ENCODE measurements at places on chromosomes 6 and 20.
A peak's percentile ranks its signal among the peaks of the same experiment; 100 is the strongest.

DNA sequence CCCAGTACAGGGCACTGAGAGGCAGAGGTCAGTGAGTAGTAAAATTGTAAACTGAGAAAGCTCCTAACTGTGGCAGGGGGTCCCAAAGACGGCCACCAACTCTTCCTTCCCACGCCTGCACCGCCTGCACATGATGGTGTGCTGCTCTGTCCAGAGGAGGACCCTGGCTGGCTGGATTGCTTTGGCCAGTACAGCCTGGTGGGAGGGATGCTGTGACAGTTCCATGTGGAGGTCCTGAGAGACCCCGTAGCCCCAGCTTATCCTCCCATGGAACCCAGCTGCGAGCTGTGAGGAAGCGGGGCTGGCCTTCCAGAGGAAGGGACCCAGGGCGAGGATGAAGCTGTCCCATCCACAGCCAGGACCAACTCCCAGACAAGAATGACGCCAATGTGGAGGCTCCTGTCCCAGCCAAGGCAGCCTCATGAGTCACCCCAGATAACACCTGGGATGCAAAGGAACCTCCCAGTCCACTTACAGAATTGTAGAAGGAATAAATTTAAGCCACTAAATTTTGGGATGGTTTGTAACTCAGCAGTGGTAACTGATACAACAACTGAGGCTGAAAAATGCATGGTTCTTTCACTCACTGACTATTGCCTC, 2.0 kb upstream of the ACSS1 start:
- DNase-seq, result no peak

GRCh38 chr6:85402071-85402470, 47.8 kb upstream of the NT5E start:
- no peak for DNase-seq

DNA sequence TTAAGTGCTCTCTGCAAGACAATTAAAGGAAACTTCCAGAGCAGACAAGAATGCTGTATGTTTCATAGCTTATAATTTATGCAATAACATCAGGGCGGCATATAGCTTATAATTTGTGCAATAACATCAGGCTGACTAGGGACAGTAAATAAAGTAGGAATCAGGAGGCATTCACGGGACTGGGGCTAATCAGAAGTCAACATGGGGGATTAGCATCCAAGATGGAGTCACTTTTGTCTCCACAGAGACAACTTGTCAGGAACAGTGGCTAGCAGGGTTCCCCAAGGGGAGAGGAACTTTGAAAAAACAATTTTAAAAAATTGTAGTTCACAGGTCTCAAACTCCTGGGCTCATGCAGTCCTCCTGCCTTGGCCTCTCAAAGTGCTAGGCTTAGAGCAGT, 3.3 kb upstream of the ZNF341 start:
- no peak for DNase-seq

GRCh38 chr6:25542984-25543910, 108.8 kb upstream of the SCGN start:
- no peak for DNase-seq

GRCh38 chr6:26025047-26025893, 62.0 kb upstream of the HFE start:
- DNase-seq, result peak; percentile 37

DNA sequence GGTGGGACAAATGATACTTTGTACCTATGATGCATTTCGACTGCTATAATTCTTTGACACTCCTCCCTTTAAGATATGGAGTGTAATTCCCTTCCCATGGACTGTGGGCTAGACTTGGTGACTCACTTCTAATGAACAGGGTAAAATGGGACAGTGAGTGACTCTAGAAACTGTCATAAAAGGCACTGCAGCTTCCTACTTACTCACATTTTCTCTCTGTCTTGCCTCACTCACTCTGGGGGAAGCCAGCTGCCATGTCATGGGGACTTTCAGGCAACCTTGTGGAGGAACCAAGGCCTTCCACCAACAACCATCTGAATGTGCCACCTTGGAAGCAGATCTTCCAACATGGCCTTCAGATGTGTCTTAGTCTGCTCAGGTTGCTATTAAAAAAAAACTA, 12.9 kb upstream of the GFOD1 start:
- DNase-seq, result no peak

GRCh38 chr20:54250691-54251090, 42.8 kb downstream of the PFDN4 start:
- DNase-seq, result no peak

- no peak for DNase-seq
These were observed 161.4 kb downstream of the DNAH8 start for GRCh38 chr6:38876475-38876874.

- no peak for DNase-seq
These were observed 46.2 kb downstream of the PACRG start for GRCh38 chr6:162773996-162774395.

- no peak for DNase-seq
These were observed 4.3 kb downstream of the PFDN4 start for GRCh38 chr20:54212226-54212625.

DNA sequence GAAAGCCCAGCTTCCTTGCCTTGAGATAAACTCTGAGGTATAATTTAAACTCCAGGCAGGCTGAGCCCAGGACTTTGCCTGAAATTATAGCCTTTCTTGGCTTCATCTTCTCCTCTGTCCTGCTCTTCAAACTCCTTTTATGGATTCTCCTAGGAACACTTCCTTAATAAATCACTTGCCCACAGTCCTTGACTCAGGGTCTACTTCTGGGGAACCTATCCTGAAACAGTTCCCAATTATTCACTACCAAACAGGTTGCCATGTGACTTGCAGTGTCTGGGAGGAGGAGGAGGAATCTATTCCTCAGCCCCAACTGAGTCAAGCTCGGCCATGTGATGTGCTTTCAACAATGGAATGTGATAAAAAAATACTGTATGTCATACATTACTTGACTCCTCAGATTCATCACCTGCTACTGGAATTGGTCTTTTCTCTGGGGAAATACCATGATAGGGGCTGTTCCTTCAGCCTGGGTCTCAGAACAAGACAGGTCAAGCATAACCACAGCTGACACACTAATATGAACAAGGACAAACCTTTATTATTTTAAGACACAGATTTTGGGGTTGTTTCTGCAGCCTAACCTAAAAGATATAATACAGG, 20.5 kb upstream of the CDKN1A start:
- DNase-seq, result no peak

DNA sequence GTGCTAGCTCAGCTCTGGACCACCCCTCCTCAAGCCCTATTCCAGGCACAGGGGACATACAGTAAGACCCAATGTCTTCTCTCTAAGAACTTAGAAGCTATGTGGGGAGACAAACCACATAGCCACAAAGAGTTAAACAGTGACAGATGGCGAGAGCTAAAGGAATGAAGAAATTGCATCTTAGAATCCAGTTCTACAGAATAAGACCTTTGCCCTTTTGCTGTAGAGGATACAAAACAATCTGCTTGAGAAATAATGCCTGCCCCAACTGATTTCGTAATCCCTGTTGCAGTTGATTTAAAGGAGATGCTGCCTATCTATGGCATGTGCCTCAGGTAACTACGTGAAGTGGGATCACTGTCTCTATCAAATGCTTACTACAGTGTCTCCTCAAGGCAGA, 31.2 kb downstream of the TNFRSF21 start:
- no peak for DNase-seq

DNA sequence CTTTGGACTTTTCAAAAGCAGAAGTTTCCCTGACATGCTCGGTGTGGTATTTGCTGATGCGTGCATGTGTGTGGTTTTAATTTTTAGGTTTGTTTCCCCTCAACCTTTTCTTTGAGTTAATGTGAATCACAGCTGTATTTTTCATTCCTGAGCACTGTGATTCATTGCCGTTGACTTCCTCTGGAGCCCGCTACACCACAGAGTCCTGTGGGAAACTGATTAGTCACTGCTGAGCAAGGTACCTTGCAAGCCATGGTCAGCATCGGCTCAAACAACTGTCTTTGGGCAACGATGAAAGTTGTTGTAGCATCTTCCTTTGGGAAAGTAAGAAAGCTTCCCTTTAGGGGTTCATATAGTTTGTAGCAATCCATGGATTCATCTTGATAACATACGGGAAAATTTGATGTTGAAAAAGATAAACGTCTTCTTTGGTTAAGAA, 57.5 kb downstream of the RIN2 start:
- DNase-seq, result no peak

GRCh38 chr6:160595838-160596832, 67.9 kb downstream of the LPA start:
- DNase-seq, result no peak

GRCh38 chr6:54266400-54266923, 41.8 kb upstream of the TINAG start:
- DNase-seq, result no peak

- no peak for DNase-seq
These were observed 96.9 kb downstream of the SCML4 start for GRCh38 chr6:107727096-107727757.

DNA sequence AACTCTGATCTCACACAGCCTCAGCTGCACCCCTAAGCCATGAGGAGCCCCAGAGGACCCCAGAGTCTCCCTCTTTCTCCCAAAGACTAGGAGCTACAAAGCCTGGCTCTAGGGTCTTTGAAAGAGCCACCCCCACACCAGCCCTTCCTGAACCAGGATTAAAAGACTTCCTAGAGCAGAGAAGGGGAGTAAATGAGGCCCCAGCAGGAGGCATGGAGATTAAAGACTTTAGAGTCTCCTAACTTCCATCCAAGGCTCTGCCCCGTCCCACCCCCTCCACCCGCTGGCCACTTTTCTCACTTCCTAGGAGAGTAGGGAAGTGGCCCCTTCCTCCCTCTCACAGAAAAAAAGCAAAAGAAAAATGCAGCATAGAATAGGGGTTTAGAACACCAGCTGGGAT, 1.7 kb downstream of the PREX1 start:
- DNase-seq, result no peak

- DNase-seq, result no peak
These were observed 56.1 kb upstream of the PRND start for GRCh38 chr20:4665591-4665990.

GRCh38 chr6:39167321-39167720, 52.3 kb upstream of the SAYSD1 start:
- no peak for DNase-seq

DNA sequence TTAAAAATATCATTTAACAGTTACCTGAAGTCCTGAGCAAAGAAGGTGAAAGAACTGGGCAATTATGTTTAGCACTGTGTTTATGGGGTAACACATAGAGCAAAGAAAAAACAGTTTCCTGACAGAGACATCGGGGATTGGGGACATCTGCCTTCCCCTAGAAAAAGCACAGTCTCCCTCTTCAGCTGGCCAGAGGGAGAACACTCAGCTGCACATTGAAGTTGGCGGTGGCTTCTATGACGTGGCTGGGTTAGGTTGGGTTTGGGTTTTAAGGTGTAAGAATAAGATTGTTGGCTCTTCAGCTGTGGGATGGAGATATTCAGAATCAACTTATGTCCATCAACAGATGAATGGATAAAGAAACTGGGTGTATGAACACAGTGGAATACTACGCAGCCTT, 124.0 kb upstream of the DTNBP1 start:
- no peak for DNase-seq

GRCh38 chr20:12594410-12595088, 414.2 kb upstream of the SPTLC3 start:
- DNase-seq, result no peak

GRCh38 chr6:52517502-52518278, 59.2 kb downstream of the TRAM2 start:
- DNase-seq, result peak; percentile 89

- DNase-seq, result no peak
These were observed 25.9 kb upstream of the FOXQ1 start for GRCh38 chr6:1285956-1286355.

- DNase-seq, result no peak
These were observed 20.6 kb upstream of the EPB41L2 start for GRCh38 chr6:131083687-131084086.

GRCh38 chr6:90953405-90954161, 366.7 kb upstream of the MAP3K7 start:
- no peak for DNase-seq

DNA sequence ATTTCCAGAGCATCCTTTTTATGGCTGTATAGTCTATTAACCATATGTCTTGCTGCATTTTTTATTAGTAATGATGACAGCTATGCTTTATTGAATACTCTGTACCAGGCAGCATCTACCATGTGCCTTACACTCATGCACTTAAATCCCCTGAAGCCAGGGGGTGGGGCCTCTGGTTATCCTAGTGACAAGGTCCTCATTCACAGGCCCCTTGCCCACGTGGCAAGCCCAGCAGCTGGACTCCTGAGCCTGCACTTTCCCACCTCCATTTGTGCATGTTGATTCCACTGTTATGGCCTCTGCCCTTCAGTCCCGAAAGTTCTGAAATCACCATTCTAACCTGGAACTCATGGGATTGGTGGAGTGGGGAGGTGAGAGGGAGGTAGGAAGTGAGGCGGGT, 22.3 kb downstream of the ACTR5 start:
- no peak for DNase-seq

DNA sequence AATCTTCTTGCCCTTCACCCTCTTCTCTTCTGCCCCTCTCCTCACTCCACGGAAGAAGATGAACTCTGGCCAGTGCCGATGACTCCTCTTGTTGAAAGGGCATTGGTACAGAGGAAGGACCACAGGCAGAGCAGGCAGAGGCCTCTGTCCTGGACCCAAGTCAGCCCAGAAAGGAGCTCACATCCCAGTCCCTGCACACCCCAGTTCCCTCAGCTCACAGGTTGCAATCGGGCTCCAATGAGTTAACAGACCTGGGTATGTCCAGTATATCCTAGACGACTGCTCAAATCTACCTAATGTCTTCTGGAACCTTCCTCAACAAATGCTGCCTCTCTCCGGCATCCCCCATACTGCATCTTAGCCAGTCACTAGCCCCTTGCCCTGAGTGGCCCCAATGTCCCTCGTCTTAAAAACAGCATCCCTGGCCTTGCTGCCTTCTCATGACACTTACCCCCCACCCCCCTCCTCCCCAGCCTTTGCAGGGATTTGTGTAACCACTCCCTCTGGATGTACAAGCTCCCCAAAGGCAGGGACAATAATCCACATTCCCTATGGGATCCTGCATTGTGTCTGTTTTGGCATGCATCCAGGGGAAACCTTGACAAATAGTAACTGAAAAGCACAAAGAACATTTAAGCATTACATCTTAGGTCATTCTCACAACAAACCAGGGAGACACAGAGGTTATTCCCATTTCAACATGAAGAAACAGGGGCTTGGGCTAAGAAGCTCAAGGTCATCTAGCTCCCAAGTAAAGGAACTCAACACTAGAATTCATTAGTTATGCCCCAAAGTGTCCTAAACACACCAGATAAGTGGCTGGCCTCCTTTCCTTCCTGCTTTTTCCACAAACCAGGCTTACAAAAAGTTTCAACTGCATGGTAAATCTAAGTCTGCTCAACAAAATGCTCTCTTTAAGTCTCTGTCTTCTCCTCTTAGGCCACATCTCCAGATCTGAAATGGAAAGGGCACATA, 45.1 kb downstream of the TRERF1 start:
- DNase-seq, result no peak

DNA sequence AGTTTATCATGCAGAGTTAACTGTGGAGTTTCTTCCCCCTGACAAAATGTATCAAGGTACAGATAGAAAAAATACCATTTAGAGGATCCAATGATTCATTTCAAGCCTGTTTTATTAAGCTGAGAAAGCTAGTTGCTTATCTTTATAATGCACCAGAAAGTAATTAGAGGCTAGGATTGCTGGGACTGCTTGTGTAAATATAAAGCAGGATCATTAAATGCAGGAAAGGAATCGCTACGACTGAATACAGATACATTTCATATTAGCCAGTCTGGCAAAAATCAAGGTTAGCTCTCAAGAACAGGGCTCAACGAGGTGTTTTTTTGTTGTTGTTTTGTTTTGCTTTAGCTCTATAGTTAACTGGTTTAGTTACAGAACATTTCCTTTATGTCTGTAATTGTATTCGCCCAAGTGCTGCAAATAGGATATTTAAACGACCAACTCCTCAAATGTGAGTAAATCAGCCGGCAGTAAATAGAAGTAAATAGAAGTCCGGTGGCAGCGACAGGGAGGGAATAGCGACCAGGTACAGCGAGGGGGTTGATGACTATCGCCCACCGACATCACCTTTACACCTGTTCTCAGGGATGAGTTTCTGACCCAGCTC, 748 bp downstream of the UBE2J1 start:
- no peak for DNase-seq
